ENCODE measurements at places on chromosomes 11 and 22.

GRCh38 chr11:18705651-18706281, 7.2 kb downstream of the TMEM86A start:
- no peak for DNase-seq

DNA sequence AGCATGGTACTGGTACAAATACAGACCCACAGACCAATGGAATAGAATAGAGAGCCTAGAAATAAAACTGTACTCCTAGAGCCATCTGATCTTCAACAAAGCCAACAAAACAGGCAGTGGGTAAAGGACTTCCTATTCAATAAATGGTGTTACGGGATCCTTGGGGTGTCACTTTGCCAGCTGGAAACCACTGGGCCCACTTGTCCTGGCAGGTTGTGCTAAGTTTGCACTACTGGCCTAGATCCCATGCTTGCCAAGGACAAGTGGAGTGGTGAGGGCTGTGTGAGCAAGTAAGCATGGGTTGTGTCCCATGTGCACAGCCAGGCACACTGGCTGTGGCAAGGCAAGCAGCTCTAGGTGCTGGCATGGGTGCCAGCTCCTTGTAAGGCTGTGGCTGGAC, 8.8 kb upstream of the ISX start:
- no peak for DNase-seq

DNA sequence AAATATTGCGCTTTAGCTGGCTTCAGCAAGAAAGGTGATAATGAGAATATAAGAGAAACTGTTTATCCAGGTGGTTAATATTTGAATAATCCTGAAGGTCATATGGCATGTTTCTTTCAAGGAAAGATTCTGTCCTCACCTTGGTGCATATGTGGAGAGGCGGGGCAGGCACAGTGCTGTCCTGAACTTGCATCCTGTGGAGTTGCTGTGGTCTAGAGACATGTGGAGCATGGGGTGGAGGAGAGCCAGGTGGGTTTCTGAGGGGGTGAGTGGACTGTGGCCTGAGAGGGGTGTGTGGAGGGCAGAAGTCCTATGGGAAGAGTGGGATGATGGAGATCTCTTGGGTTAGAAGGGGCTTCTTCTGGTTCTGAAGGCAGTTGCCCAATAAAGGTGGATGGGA, 65.5 kb downstream of the GRIK4 start:
- DNase-seq = no peak

- DNase-seq = no peak
Measured at GRCh38 chr22:48811885-48812284, 1015.8 kb downstream of the BRD1 start.

GRCh38 chr22:17779286-17780115, 5.2 kb upstream of the BID start:
- no peak for DNase-seq

- DNase-seq = peak; percentile 83
Measured at GRCh38 chr22:37681556-37682049, 4.5 kb upstream of the NOL12 start.

- peak; percentile 79 for DNase-seq
Measured at GRCh38 chr11:126480410-126481302, 125.2 kb downstream of the ST3GAL4 start.

- no peak for DNase-seq
Measured at GRCh38 chr11:73856031-73856567, 20.5 kb downstream of the COA4 start.

DNA sequence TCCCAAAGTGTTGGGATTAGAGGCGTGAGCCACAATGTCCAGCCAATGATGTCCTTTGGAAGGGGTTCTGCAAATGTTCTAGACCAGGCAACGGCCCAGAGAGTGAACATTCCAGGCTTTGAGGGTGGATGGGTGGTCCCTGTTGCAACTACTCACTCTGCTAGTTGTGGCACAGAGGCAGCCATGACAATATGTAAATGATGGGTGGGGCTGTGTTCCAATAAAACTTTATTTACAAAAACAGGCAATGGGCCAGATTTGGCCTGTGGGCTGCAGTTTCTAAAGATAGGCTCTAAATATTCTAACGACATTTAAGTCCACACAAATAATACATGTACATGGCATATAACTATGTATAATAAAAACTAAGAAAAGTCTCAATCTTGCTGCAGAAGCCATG, 276.3 kb downstream of the CTTN start:
- no peak for DNase-seq

GRCh38 chr11:45848654-45849081, 1.4 kb downstream of the CRY2 start:
- no peak for DNase-seq

GRCh38 chr22:47047321-47048122, 285.1 kb downstream of the TBC1D22A start:
- DNase-seq = no peak

DNA sequence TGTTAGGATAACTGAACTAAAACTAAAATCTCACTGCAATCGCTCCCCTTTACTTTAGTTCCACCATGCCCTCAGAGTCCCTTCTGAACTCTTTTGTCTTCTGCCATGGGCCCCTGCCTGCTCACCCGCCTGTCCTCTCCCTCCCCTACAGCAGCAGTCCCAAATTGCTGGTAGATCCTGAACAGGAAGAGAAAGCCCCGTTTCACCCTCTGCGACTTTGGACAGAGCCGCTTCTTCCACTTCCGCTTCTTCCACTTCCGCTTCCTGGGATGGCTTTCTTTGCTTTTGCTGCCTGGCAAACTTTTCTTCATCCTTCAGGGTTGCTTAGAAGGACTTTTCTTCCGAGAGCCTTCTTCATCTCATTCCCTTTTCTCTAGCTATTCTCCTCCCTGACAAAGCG, 35.7 kb upstream of the TLCD5 start:
- DNase-seq = no peak

DNA sequence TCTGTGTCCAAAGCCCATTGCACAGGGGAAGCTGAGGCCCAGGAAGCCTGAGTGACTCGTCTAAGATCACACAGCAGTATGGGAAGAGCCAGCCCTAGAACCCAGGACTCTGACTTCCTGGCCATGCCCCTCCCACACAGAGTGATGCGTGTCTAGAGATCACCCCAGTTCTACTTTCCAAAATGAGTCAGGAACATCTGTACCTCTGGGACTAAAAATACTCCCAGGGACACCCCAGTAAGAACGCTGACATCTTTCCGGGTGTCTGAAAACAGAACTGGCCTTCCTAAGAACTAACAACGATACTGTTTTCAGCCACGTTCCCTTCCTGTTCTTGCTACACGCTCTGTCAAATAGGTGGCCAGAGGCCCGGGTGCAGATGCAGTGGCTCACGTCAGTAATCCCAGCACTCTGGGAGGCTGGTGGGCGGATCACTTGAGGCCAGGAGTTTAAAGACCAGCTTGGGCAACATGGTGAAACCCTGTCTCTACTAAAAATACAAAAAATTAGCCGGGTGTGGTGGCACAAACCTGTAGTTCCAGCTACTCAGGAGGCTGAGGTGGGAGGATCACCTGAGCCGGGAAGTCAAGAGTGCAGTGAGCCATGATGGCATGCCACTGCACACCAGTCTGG, 21.7 kb upstream of the PDGFB start:
- DNase-seq = peak; percentile 33

DNA sequence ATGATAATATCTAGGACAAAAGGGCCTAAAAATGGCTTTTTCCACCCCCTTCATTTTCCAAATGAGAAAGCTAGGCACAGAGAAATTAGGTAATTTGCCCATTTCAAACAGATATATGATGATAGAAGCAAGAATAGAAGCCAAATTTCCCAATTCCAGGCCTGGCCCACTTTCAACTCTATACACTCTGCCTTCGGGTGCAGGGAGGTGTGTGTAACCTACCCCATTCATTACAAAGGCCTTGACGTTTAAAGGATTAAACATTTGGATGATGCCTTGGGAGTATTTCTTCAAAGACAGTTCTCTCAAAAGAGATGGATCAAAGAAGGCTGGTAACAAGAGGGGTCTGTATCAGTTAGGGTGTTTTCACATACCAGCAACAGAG, 134.1 kb downstream of the CCDC34 start:
- no peak for DNase-seq

- no peak for DNase-seq
Measured at GRCh38 chr11:79182794-79183193, 258.0 kb downstream of the TENM4 start.

DNA sequence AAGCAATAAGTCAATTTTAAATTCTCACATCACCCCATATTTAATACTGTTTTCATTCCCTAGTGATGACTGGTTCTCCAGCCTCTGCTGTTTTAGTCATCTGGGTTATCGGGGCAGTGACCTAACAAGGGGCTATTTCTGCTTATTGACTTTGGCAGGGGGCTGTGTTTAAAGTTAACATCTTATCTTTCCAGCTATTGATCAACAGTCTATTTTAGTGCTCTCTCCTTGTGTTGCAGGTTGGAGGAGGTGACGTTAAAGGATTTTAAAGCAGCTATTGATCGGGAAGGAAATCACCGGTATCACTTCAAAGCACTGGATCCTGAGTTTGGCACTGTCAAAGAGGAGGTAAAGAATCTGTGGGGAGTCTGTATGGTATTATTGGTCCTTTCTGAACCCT, 7.7 kb upstream of the DLAT start:
- DNase-seq = no peak

- no peak for DNase-seq
Measured at GRCh38 chr11:118396097-118396501, 5.3 kb upstream of the ATP5MG start.

DNA sequence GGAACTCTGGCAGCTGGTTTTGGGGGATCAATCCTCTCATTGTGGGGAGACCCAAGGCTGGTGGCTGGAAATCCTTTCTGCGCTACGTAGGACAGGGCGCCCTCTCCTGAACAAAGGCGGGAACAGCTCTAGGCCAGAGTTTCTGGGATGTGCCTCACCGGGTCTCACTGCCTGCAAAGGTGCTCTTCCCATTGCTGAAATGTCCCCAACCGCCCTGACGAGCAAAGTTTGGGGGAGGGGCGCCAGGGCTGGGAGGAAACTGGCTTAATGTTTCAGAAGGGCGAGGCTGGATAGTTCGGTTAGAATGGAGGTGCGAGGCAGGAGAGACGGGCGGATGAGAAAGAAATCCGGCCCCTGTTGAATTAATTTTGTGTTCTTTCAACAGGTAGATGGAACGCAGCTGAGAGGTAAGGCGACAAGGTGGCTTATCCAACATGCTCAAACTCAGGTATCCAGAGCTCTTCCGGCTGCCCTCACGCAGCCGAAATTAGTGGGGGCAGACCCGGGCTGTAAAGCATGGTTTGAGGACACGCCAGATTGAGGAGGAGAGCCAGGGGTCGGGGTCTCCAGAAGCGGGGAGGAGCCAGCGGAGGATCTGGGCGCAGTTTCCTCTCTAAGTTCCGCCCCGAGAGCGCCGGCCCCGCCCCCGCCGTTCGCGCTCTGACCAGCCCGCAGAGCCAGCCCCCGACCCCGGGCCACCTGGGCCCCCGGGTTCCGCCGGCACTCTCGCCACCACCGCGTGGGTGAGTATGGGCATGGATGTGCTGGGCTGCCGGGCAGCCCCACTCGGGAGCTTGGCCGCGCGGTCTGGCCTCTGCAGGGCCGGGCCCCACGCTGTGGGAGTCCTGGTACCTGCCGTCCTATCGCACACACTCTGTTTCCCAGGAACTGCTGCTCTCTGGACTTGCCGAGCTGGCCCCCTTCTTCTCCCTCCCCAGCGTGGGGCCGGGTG, at the start of gene PGAP2:
Gene PGAP2, plus strand, starts transcription at position 652 of the 952 bp plus-strand sequence. CDS start 2,700 bp downstream, outside the sequence.
- DNase-seq = peak; percentile 57

GRCh38 chr11:2466869-2467694, 22.3 kb downstream of the KCNQ1 start:
- peak; percentile 50 for DNase-seq

GRCh38 chr11:73454987-73455386, 78.8 kb downstream of the RELT start:
- no peak for DNase-seq

GRCh38 chr22:34105461-34106062, 185.3 kb upstream of the LARGE1 start:
- DNase-seq = peak; percentile 3

- DNase-seq = no peak
Measured at GRCh38 chr11:126585388-126585773, 229.9 kb downstream of the ST3GAL4 start.

GRCh38 chr11:112113539-112114457, 27.1 kb downstream of the SDHD start:
- no peak for DNase-seq

- no peak for DNase-seq
Measured at GRCh38 chr22:32888976-32889375, 87.5 kb downstream of the TIMP3 start.

- no peak for DNase-seq
Measured at GRCh38 chr11:9753021-9753420, 89.1 kb downstream of the SWAP70 start.

DNA sequence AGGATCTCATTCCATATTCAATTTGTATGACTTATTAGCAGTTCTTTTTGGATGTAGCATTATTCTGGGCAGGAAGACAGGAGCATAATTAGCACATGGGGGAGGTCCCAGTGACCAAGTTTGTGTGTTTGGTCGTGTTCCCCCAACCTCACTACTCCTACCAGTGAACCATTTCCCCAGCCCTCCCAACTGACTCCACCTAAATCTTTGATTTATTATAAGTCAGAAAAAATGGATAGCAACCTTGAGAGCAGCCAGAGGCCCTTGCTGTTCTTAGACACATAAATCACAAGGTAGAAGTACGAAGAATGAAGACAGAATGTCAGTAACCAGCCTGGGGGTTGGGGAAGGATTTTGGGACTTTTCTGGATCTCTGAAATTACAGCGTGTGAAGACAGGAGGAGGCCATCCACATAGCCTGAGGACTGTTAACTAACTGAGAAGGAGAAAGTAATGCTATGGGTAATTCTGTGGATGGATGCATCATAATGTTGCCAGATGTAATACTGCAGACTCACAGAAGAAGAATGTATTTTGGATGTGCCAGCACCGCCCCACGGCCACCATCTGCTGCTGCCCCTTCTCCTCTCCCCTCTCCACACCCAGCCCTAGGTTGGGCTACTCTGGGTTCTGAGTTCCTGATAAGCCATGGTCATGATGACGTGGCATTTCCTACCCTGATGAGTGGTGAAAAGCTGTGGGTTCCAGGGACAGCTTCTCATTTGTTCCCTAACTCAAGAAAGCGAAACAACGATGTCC, 124.3 kb upstream of the TTC12 start:
- DNase-seq = peak; percentile 11

GRCh38 chr11:6586434-6587359, 16.7 kb downstream of the RRP8 start:
- no peak for DNase-seq

GRCh38 chr22:40426594-40427333, 56.4 kb downstream of the SGSM3 start:
- DNase-seq = no peak

DNA sequence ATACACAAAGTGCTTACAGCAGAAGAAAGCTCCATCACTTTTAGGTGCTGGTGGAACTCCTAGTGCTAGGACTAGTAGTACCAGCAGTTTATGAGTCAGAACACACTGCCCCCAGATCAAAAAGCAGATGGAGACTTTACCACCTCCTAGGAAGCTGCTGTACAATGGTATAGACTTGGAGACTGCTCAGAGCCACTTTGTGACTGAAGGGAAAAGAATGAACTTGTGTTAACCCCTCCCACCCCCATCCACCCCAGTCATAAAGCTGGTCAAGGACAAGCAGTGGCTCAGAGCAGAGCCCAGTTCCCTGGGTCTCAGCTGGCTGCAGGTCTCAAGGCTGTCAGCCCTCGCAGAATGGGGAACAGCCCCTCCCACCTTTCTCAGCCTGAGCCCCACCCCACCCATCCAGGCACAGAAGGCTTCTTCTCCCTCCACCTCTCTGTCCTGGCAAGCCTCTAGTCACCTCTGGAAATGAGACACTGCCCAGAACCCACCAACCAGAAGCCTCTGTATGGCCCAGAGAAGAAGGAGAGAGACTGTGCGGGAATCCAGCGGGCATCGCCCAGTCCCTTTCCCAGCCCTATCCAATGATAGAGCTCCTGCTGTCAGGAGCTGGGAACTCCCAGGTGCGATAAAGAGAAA, 23.8 kb downstream of the PACSIN2 start:
- DNase-seq = no peak

All from CD4-positive, alpha-beta T cell treated with Interferon alpha-2 for 1 hour (primary cell).